ENCODE measurements at places on chromosomes 3 and 15.
A peak's percentile ranks its signal among the peaks of the same experiment; 100 is the strongest.

- DNase-seq: peak; percentile 81
Observed at GRCh38 chr3:50616003-50616769, 765 bp upstream of the MAPKAPK3 start.

DNA sequence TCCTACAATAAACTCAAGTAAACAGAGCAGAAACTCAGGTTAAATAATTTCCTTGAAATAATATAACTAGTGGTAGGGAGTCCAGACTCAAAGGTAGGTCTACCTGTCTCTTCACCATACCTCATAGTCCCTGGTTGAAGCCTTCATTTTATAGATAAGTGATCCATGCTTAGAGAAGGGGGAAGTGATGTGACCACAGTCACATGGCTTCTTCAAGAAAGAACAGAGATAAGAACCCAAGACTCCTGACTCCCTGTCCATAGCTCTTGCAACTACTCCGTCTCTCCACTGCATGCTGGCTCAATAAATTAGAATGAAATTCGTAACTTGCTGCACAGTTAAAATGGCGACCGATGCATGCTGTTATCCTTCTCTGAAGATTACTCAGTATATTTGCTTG is 11.0 kb upstream of the C15orf61 start:
- DNase-seq: no peak

DNA sequence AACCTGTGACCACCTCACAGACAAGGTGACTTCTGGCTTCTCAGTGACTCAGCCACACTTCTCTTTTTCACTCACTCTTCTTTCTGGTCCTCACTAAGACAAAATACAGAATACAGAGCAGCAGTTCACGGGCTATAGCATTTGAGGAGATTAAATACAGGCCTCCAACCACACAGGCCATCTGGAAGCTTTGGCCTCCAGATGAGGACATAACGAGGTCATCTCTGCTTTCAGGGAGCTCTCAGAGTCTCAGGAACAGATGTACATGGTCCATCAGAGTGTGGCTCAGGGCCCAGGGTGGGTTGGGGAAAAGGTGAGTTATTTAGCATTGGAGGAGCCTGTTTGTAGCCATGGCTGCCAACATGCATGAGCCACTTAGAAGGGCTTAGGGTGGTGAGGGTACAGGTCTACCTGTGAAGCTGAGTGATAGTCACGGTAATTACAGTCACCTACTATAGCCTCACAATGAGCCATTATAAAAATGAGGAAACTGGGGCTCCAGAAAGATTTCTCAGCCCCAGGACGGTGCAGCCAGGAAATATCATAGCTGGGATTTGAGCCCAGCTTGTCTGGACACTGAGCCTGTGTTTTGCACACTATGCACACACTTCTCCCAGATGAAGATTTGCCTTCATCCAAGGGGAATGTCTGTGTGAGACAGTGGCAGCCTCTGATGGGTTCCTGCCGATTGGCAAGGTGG is 159.8 kb upstream of the CTDSPL start:
- no peak for DNase-seq

GRCh38 chr3:128515-129172 is 67.9 kb upstream of the CHL1 start:
- no peak for DNase-seq

- peak; percentile 70 for DNase-seq
Observed at GRCh38 chr15:75921732-75922703, 18.3 kb downstream of the FBXO22 start.

All from EL (cell line).